ENCODE measurements at places on chromosomes 4 and X.

DNA sequence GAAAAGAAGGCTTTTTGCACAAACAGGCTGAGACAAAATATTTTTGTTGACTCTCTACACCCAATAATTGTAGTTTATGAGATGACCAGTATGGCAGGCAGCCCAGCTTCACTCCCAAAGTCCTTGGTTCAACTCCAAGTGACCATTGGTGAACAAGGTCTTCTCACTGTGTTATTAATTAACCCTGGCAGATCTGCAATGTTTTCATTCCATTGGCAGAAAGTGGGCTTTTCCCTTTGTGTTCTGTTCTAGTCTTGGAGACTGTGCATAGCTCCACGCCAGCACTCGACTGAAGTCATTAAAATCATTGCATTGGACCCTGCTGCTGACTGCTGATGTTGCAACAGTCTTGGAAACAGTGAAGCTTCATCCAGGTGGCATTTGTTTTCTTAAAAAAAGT lies 277.3 kb upstream of the HAND2 start:
- peak; percentile 74 for DNase-seq

DNA sequence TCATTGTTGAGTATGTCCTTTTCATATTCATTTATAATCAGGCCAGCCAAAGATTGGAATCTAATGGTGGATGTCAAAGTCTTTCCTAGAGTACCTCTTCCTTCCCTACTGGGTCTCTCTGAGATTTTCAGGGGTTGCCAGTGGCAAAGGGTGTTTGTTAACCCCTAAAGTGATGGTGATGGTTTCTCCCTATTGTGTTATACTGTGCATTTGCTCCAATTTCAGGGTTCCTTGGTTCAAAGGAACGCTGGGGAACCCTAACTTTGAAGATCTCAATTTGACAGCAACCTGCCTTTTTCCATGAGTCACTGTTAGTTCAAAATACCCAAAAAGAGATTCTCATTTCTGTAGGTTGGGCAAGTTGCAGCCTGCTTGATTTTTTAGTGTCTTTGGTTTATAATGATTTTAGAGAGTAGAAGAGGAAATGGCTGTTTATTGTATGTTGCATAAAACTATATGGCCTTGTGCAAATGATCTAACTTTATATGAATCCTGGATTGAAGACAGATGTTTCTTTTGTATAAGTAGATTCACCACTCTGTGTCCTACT lies 23.0 kb downstream of the GAB1 start:
- no peak for DNase-seq

DNA sequence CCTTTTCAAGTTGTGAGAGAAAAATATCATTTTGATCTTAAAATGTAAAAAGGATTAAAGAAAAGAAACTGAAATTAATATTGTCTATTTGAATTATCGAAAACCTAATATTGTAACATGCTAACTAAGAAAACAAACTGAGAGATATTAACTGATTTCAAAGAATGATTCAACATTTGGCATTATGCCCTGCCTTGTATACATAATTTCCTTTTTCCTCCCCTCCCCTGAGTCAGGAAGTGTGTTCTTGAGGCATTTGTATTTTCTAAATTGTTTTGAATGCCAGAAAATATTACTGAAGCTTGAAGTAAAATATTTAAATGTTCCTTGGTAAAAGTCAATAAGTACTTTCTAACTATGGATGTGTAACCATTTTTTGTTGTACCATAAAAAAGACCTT lies 49.4 kb downstream of the RPS6KA3 start:
- DNase-seq: no peak

DNA sequence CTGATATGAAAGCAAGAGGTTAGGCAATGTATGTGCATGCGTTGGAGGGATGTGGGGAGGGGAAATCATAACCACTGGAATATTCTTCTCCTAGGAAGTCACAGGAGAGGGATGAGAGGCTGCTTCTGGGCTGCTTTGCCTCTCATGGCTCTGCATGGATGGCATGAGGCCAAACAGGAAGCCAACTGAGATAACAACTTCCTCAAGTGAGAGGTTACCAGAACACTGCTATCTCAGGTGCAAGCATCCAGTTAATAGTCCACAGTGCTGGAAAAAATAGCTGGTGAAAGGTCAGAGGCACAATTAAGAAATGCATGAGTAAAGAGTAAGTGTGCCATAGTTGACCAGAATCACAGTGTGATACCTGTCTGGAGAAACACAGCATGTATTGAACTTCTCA lies 113.3 kb downstream of the ELOVL6 start:
- no peak for DNase-seq

DNA sequence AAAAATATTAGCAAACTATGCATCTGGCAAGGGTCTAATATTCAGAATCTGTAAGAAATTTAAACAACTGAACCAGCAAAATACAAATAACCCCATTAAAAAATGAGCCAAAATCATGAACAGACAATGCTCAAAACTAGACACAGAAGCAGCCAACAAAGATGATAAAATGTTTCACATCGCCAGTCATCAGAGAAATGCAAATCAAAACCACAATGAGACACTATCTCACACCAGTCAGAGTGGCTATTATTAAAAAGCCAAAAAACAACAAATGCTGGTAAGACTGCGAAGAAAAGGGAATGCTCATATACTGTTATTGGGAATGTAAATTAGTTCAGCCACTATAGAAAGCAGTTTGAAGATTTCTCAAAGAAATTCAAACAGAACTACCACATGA lies 201.3 kb upstream of the CPEB2 start:
- no peak for DNase-seq

Measured in testis (tissue), 5 donors.